Naive thymus-derived CD8-positive, alpha-beta T cell (primary cell): ENCODE measurements at places on chromosomes 3 and 15. TPM values are rescaled to one million over a fixed set of nuclear protein-coding genes. Genes with fewer than 3 reads are reported as not detected.

- no peak for DNase-seq
These were observed 23.0 kb downstream of the CRYGS start for GRCh38 chr3:186520957-186521842.

DNA sequence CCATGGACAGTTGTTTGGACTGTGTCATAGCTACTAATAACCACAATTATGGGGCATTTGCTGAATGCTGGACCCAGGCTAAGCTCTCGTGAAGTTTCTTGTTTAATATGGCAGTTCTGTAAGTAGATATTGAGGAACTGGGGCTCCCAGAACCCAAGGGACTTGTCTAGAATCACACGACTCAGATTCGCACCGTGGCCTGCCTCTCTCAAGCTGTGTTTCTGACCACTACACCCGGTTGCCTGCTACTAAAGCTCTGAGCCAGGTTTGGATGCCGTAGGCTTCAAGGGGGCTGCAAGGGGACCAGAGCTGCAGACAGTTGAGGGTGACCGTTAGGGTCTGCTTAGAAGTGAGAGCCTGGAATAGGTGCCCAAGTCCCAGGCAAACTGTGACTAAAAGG is 11.5 kb downstream of the TEX264 start:
- no peak for DNase-seq

DNA sequence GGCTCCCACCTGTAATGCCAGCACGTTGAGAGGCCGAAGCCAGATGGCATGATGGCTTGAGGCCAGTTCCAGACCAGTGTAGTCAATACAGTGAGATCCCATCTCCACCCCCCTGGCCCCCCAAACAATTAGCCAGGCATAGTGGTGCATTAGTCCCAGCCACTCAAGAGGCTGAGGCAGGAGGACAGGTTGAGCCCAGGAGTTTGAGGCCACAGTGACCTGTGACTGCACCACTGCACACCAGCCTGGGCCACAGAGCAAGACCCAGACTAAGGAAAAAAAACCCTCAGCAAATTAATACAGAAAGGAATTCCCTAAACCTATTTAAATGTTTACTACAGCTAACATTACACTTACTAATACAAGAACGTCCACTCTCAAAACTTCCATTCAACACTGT is 424.6 kb downstream of the SHQ1 start:
- no peak for DNase-seq

XIRP1 gene
- total RNA-seq, result not detected

PFKFB4 gene
- total RNA-seq, result 2.4 TPM

AHSG gene
- not detected for total RNA-seq

DNA sequence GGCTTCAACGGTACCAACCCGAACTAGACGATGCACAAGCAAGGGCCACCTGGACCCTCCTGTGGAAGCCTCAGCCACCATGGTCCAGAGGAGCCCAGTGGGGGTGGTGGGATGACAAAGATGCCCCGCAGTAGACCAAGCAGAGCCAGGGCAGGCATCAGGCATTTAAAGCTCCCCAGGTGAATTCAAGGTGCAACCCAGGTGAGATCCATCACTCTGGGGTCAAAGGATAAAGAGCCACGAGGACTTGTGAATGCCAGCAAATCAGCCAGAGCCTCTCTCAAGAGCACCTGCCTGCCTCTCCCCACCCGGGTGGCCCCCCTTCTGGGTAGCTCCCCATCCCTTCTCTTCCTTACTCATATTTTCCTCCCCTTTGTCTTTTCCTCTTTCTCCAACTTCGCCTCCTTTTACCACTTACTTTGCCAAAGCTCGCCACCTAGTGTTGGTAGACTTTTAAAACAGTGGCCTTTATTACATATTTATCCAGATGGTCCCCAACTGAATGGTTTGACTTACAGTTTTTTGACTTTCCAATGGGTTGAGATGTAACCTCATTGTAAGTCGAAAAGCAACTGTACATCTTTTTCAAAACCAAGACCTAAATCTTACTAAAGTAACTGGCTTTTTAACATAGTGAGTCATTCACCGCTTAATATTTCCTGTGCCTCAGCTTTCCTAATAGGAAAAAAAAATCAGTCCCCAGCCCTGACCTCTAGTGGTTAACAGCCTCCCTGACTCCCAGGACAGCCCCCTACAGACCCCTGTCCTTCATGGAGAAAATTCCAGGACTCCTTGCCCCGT is 18.8 kb downstream of the PLA2G4F start:
- DNase-seq, result no peak

NEK4 gene
- total RNA-seq, result 24.4 TPM

KBTBD8 gene
- 5.1 TPM for total RNA-seq

GRCh38 chr3:186483611-186484340 is 60.4 kb downstream of the CRYGS start:
- DNase-seq, result no peak

GOLGA8G gene
- total RNA-seq, result not detected

GRCh38 chr3:148106062-148106461 is 591.6 kb upstream of the AGTR1 start:
- no peak for DNase-seq

- no peak for DNase-seq
These were observed 27.7 kb upstream of the MUC4 start for GRCh38 chr3:195839260-195840010.

DNA sequence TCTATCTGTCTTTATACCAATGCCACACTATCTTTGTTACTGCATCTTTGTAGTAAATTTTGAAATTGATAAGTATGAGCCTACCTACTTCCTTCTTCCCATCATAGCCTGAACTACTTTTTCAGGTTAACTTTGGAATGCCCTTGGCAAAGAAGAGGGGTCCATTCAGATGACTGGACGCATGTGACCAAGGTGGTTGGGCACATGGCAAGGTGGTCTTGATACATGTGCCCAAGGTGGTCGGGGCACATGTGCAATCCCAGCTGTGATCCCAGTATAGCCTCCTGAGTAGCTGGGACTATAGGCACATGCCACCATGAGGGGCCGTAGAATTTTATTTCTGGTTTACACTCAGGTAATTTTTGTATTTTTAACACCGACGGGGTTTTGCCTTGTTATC is 330.2 kb downstream of the GABRB3 start:
- no peak for DNase-seq

CCDC191 gene
- 6.9 TPM for total RNA-seq

HCLS1 gene
- 340 TPM for total RNA-seq

ALPK3 gene
- 0.11 TPM for total RNA-seq

- DNase-seq, result no peak
These were observed 27.1 kb downstream of the FAH start for GRCh38 chr15:80179935-80180334.

DNA sequence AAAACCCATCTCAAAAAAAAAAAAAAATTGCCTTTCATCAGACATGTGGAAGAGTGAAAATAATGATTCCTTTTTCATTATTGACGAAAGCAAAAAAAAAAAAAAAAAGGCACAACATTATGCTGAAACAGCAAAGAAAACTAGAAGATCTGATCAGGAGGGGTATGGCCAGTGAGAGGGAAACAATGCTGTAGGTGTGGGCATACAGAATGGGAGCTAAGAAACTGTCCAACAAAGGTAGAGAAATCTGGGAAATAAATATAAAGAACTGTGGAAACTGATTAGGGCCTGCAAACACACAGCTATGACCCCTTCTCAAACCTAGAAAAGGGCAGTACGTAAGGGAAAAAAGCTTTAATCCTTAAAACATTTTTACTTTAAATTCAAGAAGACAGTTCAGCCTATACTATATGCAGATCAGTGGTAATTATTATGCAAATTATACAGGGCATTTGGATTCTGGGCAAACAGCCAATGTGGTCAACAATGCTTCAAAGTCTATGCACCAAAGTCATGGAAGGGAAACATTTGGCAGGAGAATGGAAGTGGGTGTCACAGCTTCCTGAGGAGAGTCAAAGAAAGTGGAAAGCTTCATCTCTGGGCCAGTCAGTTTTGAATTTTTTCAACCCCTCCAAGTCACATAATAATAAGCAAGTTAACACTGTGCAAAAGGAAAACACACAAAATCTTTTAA is 68.3 kb upstream of the SLC12A8 start:
- no peak for DNase-seq

CPA3 gene
- not detected for total RNA-seq

VGLL3 gene
- not detected for total RNA-seq

BLOC1S6 gene
- total RNA-seq, result 60.3 TPM
